Subcutaneous adipose tissue (tissue), 4 donors: ENCODE measurements at places on chromosomes 3 and 15. TPM values are rescaled to one million over a fixed set of nuclear protein-coding genes. Genes with fewer than 3 reads are reported as not detected.

CTXND1 gene
- not detected for total RNA-seq

FOXL2 gene
- not detected for total RNA-seq

SCN11A gene
- total RNA-seq, result 0.44 TPM

TF gene
- total RNA-seq, result 15.3 TPM

MKRN3 gene
- 0.51 TPM for total RNA-seq

RHCG gene
- not detected for total RNA-seq

CISH gene
- total RNA-seq, result 25.9 TPM
